CD4-positive, alpha-beta T cell treated with Interleukin-6 for 4 hours (primary cell): ENCODE measurements at places on chromosomes 3 and 15.

- DNase-seq, result no peak
Observed at GRCh38 chr15:66720206-66721010, 18.4 kb downstream of the SMAD6 start.

DNA sequence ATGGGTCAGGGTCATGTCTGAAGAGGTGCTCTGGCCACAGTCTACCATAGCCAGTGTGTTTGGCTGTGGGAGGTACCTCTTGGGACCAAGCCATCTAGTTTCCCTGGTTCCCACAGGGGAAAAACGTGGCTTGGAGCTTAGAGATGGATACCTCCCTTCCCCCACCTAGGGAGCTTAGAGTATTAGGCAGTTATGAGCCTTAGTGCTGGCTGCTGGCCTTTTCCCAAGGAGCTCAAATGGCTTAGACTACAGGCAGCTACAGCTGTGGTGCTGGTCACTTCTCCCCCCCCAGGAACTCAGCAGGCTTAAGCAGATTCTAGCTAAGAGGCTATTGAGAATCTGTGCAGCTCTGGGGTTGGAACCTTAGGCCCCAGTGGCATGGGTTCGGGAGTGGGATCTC, 591.2 kb downstream of the NSUN3 start:
- DNase-seq, result no peak

- no peak for DNase-seq
Observed at GRCh38 chr3:99765042-99765942, 52.4 kb upstream of the CMSS1 start.

- no peak for DNase-seq
Observed at GRCh38 chr15:83709241-83709640, 55.3 kb downstream of the ADAMTSL3 start.

- DNase-seq, result no peak
Observed at GRCh38 chr3:13193320-13194284, 120.4 kb upstream of the IQSEC1 start.

DNA sequence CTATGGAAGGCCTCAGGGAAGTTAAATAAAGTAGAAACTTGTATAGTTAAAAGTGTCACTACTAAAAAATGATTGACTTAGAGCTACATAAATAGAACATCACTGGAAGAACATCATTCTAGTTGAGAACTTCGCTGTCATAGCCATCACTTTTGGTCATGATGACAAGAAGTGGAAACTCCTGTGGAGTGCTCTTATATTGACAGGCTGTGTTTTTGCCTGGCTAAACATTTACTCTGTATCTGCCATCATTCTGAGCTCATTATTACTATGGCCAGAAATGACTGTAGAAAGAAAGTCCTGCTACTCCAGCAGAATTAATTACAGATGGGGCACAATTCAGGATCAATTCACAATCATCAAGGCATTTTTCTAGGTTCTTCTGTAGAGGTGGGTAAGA, 165.1 kb upstream of the GOLIM4 start:
- no peak for DNase-seq
